ENCODE measurements at places on chromosomes 12 and 14. TPM values are rescaled to one million over a fixed set of nuclear protein-coding genes. Genes with fewer than 3 reads are reported as not detected.

DNA sequence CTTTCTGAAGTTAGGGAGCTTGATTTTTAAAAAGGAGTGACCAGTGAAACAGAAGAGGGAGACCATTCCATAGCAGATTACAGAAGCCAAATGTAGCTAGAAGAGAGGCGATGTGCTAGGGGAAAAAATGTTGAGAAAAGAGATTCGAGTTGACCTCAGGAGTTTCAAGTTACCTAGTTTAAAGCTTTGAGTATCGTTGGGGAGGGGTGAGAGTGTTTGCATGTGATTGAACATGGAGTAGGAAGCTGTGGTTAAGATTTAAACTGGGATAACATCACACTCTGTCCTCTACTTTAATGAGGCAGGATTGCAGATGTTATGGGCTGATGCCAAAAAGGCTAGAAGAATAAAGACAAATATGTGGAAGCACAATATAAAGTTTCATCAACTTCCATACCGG lies 3.7 kb downstream of the LETMD1 start:
- peak; percentile 56 for DNase-seq

Gene LRTM2
- not detected for total RNA-seq

- peak; percentile 79 for DNase-seq
Measured at GRCh38 chr14:22900081-22900799, 17.2 kb downstream of the REM2 start.

DNA sequence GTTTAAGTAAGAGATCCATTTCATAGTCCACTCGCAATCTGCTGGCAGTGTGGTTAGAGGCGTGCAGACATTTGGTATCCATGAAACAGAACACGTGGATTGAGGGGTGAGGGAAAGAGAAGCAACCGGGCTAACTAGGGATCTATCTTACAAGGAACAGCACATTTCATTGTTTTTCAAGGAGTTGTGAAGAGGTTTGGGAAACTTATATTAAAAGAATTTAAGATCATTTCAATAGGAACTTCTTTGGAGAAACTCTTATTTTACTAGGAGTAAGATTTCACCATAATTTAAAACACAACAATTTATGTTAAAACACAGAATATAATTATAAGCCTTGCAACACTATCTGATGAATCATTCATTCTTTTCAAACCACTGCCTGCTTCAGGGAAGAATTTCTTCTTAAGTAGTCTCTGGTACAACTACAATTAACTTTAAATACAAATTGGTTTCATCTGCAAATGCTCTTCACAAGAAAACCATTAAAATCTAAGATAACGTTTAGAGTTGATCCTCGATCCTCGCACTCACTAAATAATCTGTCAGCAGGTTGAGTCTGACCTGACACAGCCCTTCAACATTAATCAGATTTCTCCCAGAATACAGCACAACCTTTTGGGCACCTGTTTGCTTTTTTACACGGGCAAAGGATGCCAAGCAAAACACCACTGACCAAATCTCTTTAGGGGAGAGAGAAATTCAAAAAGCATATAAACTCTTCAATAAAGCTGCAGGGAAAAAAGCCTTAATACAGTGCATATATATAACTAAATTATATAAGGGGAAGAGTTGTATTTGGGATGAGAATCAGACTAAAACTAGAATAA lies 27.3 kb downstream of the PPTC7 start:
- peak; percentile 88 for DNase-seq

- DNase-seq: no peak
Measured at GRCh38 chr12:98149270-98149669, 366.1 kb upstream of the TMPO start.

Gene TMEM179
- total RNA-seq: not detected

- DNase-seq: no peak
Measured at GRCh38 chr12:115869604-115870003, 407.9 kb downstream of the MED13L start.

DNA sequence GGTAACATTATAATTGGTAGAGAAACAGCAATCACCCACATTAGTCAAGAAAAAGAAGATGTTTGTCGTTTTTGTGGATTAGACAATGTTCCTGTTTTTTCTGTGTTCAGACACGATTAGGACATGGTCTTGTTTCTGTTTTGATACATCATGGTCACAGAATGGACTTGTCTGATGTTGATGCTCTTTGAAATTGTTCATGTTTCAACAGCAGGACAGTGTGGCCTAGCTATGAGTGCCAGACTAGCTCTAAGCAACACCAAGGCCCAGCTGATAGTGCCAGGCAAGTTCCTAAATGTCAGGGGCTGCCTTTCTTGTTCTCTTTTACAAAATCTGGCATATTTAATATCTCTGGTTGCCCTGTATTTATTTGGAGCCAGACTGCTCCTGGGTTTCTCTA lies 40.9 kb upstream of the TOMM20L start:
- no peak for DNase-seq

DNA sequence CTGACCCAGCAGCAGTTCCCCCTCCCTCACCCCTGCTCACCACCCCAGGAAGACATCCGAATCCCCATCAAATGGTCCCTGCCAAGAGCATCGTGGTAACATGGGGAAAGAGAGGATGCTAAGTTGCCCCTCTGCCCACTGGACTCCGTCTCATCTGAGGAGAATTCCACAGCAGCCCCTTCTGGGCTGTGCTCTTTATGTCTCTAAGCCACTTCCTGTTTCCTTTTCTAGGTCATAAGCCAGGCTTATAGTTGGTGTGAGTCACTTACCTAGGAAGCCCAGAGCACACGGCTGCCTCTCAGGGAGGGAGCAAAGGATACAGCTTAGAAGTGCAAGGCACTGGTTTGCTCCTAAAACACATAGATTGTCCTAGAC lies 76.0 kb downstream of the VCPKMT start:
- DNase-seq: peak; percentile 85

- no peak for DNase-seq
Measured at GRCh38 chr12:104944252-104944651, 13.8 kb downstream of the SLC41A2 start.

DNA sequence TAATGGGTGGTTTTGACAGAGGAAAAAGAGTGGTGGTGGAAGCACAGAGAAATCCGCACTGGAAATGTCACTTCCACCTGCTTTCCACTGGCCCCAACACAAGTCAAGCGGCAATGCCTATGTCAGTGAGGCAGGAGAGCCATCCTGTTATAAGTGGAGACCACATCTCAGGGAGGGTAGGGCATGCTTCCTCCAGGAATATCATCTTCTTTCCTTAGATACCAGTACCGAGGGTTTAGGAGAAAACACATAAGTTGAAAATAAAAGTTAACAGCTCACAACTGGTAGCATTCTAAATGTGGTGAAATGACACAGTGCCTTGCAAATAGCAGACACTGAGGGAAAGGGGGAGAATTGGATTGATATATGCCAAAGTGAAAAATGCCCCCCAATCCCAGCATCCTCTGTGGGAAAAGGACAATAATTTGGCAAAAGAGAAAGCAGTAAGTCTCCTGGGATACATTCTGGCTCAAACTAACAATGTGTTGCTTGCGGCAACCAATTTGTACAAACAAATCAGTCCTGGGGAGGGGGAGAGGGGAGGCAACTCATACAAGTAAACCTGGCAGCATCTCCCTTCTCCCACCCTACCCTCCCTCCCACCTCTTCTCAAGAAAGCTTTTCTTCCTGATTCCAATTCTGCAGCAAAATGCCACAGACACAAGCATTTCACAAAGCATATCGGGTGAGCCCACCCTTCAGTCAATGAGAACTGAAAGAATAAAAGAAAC lies 57.1 kb downstream of the STON2 start:
- DNase-seq: no peak

GRCh38 chr14:90970167-90970600 lies 90.3 kb downstream of the RPS6KA5 start:
- DNase-seq: peak; percentile 40

- no peak for DNase-seq
Measured at GRCh38 chr14:100585448-100586152, 1.6 kb downstream of the BEGAIN start.

GRCh38 chr12:92338671-92339070 lies 193.0 kb upstream of the BTG1 start:
- DNase-seq: no peak

- DNase-seq: no peak
Measured at GRCh38 chr14:63200767-63201166, 3.5 kb upstream of the RHOJ start.

DNA sequence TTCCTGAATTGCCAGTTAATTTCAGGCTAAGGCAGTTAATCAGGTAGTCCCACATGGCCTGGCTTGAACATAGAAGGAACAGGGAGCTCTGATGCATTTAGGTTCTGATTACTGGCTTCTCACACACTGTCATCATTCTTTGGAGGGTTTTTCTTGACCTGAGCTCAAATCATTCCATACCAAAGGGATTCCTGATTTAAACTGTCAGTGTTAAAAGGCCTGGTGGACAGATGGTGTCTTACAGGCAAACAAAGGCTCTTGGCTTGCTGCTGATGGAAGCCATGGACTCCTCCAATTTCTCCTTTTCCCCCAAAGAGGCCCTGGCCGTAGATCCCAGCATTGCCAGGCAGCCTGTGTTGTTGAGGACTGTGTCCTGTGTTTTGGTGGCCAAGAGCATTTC lies 30.2 kb downstream of the CACNA1C start:
- peak; percentile 12 for DNase-seq

- no peak for DNase-seq
Measured at GRCh38 chr12:53058674-53059433, 9.0 kb downstream of the TNS2 start.

DNA sequence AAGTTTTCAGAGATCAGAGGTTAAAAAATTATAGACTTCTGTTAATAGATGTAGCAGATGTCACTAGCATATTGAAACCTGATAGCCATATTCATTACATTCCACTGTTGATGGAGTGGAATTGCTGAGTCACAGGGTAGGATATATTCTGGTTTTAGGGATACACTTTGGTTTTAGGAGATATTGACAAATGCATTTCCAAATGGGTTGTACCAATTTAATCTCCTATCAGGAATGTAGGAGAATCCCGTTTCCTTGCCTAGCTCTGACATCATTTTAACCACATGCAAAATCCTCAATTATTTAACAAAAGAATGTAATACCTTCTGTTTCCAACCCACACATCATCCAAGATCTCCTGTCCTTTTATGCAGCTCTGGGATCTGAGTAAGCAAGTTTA lies 30.7 kb upstream of the ESR2 start:
- DNase-seq: peak; percentile 35

Gene ERG28
- total RNA-seq: 10.0 TPM

DNA sequence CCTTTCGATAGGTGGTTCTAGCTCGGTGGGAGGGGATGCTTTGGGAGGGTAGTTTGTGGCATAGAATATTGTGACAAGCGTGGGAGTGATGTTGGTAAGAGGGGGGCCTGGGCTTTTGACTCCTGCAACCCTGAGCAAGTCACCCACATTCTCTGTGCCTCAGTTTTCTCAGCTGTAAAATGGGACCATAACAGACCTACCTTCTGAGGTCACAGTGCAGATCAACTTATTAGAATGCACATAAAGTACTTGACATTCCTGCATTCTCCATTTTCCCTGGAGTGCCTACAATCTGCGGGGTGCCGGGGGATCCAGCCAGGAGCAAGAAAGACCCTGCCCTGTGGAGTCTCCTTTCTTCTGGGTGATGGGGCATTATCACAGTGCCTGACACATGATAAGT lies 63.2 kb downstream of the SLC24A4 start:
- DNase-seq: no peak

- no peak for DNase-seq
Measured at GRCh38 chr12:48651681-48652080, 30.4 kb downstream of the KANSL2 start.

DNA sequence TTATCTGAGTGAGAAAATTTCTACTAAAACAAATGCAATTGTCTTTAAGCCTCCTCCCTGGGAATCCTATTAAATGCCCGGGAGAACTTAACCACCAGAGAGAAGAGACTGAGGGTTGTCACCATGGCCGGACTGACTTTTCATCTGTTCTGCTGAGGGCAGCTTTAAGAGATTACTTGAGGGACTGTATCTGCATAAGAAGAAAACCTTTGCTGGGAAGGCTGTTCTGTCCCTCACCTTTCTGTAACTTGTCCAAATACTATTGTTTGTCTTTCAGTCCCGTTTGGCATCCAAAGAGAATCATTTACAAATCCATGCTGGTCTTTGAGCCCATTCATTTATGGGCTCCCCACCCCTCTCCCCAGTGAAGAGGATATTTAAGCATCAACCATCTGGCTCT lies 306.3 kb upstream of the FLRT2 start:
- DNase-seq: no peak

Measured in fibroblast of villous mesenchyme (primary cell).